ENCODE measurements at places on chromosomes 12 and 14.

DNA sequence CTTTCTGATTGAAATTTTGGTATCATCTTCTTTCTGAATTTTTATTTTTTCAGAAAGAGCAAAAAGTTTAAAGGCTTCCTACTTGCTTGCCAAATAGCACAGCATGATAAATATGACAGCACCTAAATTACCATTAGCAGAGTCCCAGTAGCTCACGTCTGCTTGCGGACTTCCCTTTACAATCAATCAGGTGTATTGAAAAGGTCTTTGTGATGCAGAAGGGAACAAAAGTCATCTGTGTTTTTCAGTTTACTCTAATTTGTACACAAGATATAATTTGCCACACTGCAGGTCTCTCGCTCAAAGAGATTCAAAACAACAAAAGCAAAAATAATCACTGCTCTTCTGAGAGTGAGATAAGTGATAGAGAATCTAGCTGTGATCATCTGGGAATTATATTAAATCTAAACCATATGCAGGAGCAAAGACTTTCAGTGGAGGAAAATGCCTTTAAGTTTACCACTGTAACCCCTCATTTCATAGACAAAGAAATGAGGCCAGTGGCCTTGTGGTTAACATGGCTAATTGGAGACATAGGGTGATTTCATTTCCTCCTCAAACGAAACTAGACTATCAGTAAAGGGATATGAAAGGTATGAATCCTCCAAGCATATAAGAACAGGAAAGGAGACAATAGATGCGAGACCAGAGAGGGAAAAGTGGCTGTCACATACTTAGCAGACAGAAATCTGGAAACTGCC is 240.8 kb upstream of the TMPO start:
- no peak for DNase-seq

- DNase-seq = no peak
These were observed 69.7 kb downstream of the DICER1 start for GRCh38 chr14:95087619-95088018.

- DNase-seq = no peak
These were observed 93.4 kb downstream of the APAF1 start for GRCh38 chr12:98738539-98738938.

- no peak for DNase-seq
These were observed 116.2 kb downstream of the PRMT8 start for GRCh38 chr12:3607039-3607720.

DNA sequence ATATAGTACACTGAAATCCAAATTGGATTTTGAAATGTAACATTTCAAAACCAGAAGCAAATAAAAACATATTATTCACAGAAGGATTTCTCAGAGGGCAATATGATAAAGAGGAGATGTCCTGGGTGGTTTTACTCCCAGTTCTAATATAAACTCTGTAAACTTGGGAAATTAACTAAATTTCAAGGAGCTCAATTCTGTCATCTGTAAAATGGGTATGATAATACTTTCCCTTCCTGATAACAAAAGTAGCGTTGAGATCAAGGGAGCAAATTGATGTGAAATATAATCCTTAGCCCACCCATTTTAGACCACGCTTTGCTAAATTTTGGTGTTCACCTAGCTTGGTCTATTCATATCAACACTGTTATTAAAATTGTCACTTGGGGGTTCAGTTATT is 192.5 kb upstream of the BTG1 start:
- DNase-seq = no peak

GRCh38 chr14:34826661-34827060 is 48.5 kb downstream of the BAZ1A start:
- no peak for DNase-seq

DNA sequence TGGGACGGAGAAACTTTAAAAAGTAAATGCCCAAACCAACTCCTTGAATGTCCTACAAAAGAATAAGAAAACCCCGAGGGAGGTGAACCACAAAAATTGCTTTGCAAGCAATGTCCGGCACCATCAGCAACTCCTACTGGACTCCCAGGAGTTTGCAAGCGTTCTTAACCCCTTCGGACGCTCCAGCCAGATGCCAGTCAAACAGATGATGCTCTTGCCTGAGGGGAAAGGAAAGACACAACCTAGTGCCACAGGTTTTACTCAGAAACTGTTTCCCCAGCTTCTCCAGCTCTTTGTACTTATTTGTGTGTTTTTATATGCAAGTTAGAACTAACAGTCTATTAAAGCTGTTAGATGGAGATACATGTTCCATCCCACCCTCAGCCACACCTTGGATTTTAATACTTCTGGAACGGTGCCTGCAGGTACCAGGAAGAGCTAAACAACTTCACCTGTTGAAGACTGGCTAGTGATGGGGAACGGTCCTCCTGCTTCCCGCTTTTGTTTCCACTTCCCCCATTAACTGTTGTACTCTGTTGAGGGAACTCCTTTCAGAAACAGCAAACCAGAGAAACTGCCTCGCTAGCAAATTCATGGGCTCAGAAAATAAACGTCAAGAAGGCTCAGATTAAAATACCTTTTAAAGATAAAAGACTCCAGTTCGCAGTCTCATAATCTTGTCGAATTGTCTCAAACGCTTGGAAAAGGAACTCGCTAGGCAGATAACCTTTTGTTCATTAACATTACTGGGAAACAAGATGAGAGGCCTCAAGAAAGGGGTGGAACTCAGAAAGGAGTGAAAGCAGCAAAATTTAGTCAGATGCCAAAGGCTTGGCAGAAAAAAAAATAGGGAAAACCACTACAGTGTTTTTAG is 1.1 kb upstream of the FERMT2 start:
- no peak for DNase-seq

DNA sequence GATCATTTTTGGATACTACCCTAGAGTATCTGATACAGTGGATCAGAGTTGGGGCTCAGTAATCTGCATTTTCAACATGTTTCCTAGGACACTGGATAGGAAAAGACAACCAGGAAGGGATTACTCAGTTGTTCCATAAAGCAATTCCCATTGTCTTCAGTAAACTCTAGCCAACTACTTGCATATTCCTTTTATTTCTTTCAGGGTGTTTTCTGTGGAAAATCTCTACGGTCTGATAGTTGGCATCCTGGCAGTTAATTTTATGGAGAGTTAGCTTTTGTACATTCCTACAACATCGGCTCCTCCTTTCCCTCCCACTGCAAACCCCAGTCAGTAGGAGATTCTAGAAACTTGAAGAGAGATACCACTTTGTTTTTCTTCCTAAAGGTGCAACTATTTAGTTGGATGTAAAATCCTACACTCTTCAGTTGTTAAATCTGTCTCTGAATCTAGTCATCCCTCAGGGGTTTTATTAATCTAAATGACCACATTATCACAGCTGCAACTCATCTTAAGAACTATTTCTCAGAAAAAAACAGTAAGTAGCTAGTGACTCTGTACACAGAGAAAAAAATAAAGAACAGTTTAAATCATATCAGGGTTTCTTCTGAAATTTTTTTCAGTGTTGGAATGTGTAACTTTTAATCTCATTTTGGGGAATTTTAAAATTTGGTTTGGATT is 103.9 kb downstream of the PDE3A start:
- DNase-seq = no peak

- no peak for DNase-seq
These were observed 61.5 kb downstream of the TSPAN11 start for GRCh38 chr12:30988086-30988485.

DNA sequence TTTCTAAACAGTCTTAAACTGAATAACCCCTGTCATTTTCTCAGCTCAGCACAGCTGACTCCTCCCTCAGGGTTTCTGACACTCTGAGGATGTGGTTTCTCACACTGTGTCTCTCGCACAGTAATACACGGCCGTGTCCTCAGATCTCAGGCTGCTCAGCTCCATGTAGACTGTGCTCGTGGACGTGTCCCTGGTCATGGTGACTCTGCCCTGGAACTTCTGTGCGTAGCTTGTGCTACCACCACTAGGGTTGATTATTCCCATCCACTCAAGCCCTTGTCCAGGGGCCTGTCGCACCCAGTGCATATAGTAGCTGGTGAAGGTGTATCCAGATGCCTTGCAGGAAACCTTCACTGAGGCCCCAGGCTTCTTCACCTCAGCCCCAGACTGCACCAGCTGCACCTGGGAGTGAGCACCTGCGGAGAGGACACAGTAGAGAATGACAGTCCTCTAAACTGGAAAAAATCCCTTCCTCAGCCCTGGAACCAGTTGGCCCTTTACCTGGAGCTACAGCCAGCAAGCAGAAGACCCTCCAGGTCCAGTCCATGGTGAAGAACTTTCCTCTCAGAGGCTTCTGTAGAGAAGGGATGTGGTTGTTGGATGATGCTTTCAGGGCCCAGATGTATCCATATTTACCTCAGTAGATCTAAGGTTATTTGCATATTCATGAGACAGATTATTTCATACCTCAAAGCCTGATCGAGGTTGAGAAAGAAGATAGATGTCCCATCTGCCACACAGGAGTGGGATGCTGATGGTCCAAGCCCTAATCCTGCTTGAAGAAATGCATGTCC is 984.8 kb downstream of the TMEM121 start:
- no peak for DNase-seq

- DNase-seq = no peak
These were observed 168.6 kb downstream of the PRKCH start for GRCh38 chr14:61489932-61490331.

- DNase-seq = no peak
These were observed 25.9 kb upstream of the PAPLN start for GRCh38 chr14:73211251-73212040.

DNA sequence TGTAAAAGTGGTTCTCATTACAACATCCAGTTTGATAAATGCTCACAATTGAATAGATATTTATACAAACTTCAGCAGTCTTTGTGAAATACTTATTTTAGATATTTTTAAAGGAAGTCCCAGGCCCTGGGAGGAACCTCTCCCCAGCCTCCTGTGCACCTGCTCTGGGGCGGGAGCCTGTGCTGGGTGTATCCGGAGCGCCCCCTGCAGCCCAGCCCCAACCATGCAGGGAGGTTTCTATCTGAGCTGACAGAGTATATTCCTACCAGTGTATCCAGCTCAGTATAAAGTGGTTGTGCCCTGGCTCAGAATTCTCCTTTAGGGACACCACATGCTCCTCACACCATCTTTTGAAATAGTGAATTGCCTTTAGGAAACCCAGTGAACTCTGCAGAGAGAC is 851.8 kb downstream of the TMEM121 start:
- DNase-seq = no peak

DNA sequence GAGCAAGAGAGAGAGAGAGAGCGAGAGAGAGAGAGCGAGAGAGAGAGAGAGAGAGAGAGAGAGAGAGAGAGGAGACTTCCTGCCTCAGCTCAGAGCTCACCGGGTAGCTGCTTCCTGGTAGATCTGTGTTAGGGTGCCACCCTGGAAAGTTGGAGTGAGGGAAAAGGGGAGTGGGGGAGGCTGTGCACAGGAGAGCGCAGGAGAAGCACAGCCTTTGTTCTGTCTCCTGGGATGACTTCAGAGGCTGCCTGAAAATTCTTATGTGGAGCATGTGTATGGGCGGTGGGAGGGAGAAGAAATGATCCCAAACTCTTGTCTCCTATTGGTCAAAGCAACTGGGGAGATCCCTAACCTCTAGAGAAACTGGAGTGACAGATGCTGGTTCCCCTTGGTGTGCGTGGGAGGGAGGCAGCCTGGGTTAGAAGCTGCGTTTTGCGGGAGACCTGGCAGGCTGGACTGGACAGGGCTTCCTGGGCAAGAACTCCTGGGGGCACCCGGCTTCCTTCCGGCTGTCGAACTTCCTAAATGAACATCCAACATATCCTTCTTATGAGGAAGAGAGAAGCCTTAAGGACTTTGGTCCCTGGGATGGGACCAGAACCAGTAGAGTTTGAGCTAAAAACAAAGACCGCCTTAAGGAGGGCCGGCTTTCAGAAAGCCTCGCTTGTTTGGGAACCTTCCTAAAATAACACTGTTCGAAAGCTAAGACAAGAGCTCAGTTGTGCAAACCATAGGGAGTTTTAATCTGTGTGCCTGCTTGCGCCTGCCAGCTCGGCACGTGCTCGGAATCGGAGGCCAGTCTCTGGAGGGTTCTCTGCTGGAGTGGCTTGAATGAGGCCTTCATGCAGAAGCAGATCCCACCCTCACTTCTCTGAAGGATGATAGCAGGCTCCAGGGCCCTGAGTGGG is 30.4 kb upstream of the BEGAIN start:
- DNase-seq = no peak

- DNase-seq = no peak
These were observed 156.0 kb downstream of the LRIG3 start for GRCh38 chr12:58764100-58764953.

DNA sequence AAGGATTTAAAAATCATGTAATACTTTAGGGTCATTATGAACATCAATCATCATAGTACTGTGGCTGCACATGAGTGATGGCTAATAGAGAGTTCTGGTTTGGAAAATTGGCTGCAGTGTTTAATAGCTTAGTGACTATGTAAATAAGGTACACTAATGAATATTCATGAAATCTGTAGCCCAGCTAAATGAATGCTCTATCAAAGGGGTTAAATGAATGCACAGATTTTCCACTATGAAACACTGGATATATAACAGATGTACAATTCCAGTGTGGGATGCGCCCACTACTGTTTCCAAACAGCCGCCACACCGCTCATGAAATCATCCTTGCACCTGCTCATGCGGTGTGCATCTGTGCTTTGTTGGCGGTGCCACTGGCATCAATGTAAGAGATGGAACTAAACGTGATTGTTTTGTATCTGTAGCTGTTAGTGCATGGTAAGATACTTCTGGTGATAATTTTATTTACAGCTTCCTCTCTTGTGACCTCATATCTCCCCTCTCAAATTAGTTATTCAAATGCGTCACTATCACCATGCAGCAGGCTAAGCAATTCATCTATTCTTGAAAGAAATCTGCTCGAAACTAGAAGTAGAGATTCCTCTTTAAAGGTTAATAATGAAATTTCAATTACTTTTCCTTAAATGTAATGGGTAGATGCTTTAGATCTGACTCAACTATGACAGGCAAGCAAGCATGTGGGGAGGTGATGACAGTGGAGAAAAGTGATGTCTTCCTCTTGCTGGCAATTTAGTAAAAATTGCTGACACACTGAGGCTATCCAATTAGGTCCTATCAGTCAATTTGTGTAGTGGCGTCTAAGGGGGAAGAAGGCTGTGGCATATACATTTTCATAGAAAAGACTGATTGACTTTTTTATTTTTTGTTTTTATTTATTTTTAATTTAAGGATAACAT is 433.6 kb downstream of the AEBP2 start:
- no peak for DNase-seq

DNA sequence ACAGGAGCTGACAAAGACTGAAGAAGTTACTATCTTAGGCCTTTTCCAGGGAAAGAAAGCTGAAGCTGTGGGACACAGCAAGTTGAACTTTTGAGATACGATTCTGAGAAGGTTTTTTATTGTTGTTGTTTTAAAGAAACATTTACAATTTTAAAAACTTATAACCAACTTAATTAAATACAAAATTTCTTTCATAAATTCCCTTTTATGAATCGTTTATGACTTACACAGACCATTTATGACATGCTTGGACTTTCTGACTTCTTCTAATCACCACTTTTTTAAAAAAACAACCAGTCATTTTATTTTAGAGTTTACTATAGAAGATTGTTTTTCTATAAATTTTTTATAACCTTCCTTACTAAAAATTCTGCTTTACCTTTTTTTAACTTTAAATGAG is 68.7 kb downstream of the DHRS2 start:
- no peak for DNase-seq

- DNase-seq = no peak
These were observed 759.1 kb downstream of the GALC start for GRCh38 chr14:87233806-87234384.

GRCh38 chr12:19014240-19014639 is 115.3 kb upstream of the PLEKHA5 start:
- DNase-seq = no peak
